Fibroblast of pulmonary artery (primary cell): ENCODE measurements at places on chromosomes 2 and 18.
A peak's percentile ranks its signal among the peaks of the same experiment; 100 is the strongest.

GRCh38 chr2:222242532-222242931, 56.3 kb downstream of the PAX3 start:
- DNase-seq, result no peak

DNA sequence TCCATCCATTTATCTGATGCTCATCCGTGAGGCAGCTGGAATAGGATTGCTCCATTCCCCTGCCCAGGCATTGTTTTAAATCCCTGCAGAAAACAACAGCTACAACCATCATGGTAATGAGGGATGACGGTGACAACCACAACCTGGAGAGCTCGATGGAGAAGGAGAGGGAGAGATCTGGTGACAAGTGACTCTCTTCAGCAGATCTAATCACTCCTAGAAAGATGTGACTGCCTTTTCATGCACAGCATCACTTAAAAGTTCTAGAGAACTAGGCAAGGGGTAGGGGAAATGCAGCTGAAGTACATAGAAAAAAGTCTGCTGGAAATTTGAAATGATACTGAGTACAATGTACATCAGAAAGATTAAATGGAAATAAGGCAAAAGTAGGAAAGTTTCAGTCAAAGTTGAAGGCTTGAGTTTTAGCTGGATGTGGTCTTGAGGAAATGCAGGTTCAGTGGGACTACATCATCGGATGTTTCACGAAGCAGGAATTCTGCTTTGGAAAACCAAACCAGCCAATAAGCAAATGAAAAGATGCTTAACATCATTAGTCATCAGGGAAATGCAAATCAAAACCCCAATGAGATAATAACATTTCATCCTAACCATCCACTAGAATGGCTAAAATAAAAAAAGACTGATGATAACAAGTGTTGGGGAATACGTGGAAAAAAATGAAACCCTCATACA, 6.8 kb upstream of the ARHGAP25 start:
- DNase-seq, result peak; percentile 24

DNA sequence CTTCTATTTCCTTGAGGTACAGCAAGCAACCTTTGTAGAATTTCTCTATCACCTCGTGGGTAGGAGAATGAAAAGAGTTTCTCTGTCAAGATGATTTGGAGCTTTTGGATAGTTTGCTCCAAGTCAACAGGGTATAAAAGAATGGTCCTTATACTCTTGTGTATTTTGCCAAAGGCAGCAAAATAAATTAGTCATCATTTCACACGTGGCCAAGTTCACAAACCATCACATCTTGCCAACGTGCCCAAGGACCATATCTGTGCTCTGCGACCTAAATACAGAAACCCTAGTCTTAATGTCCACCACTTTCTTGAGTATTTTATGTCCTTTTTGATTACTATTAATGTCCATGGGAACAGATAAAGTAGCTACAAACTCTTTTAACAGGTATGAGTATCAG, 262.9 kb downstream of the AFF3 start:
- no peak for DNase-seq

DNA sequence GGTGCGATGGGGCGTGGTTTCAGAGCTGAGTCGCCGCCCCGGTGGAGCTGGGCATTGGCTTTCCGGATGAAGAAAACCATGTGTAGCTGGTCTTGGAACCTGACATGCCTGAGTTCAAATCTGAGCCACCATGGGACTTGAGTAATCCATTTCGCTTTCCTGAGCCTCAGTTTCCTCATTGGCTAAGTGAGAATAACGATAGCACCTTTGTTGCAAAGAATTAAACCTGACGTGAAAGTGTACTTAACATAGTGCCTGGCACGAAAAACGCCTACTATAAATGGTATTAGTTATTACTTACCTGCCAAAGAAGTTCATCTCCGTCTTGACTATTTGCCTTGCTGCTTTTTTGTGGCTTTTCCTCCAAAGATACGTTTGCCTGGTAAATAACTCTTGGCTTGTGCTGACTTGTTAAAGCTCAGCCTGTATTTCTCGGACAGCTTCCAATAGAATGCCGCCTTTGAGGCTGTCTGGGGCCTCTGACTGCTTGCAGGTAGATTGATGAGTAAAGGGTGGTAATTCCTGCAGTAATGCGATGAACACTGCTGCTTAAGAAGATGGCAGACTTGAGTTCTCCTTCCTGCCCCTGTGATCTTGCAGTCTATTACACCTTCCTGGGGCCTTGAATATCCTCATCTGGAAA, 1.3 kb downstream of the CDCA7 start:
- peak; percentile 6 for DNase-seq

DNA sequence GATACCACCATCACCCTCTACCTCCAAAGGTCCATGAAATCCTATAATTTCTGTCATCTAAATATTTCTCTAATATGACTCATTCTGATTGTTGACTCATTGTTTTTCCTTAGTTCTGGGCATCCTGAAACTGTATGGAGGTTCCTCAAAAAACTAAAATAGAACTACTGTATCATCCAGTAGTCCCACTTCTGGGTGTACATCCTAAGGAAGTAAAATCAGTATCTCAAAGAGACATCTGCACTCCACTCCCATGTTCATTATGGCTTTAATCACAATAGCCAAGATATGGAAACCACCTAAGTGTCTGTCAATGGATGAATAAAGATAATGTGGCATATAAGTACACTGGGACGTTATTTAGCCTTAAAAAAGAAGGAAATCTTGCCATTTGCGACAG, 125.8 kb upstream of the MYO3B start:
- DNase-seq, result peak; percentile 22

- no peak for DNase-seq
These were observed 116.1 kb downstream of the CYP26B1 start for GRCh38 chr2:72031346-72032110.

DNA sequence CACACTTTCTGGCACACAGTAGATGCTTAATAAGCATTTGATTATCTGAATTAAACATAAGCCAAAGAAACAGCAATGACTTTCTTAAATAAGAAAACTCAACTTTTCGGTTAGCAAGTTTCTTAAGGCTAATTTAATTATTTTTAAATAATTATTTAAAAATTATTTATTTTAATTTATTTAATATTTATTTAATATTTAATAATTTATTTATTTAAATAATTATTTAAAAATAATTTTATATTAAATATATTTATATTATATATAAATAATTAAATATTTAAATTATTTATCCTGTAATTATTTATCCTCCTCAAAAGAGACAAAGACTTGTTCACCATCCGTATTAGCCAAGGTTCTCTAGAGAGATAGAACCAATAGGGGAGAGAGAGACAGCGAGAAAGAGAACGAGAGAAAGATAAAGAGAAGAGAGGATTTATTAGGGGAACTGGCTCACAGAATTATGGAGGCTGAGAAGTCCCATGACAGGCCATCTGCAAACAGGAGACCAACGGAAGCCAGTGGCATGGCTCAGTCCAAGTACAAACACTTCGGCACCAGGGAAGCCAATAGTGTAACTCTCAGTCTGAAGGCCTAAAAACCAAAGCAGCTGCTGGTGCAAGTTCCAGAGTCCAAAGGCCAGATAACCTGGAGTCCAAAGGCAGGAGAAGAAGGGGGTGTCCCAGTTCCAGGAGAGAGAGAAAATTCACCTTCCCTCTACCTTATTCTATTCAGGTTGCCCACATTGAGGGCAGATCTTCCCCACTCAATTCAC, 125.3 kb downstream of the METTL8 start:
- DNase-seq, result no peak

- DNase-seq, result no peak
These were observed 82.7 kb downstream of the DOCK10 start for GRCh38 chr2:224959556-224959955.

DNA sequence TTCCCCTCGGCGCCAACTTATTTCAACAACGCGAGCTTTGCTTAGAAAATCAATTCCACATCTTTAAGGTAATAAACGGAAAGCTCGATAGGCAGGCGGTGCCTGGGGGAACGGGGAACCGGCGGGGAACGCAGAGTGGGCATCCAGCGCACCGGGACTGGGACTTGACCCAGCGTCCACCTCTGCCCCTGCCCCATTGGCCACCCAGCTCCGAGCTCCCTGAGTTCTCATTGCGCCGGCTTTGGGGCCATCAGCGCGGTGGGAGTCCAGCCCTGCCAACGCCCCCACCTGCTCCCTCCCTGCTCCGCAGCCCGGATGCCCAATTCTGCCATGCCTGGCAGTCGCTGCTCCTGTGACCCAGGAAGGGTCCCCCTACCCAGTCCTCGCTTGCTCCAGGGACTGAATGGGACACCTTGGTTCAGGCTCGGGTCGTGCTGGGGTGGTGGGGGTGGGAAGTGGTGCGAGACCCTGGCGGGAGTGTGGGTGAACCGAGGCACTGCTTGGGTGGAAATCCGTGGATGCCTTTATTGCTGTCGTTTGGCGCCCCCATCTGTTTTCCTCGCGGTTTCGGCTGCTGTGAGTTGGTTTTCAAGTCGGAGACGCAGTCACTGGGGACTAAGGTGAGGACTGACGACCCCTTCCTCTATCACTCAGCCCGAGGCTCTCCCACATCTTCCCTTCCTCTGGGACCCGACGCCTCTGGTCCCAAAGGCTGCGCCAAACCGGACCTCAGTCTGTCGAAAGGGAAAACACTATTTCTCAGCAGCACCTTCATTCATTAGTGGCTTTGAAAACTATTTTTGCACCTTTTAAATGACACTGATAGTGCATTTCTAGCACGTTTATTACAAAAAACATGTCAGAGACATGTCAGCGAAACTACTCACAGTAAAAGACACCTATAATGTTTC, 2.4 kb upstream of the EVX2 start:
- DNase-seq, result peak; percentile 37

- no peak for DNase-seq
These were observed 137.4 kb upstream of the FBXO11 start for GRCh38 chr2:48043746-48044145.

- DNase-seq, result no peak
These were observed 19.7 kb downstream of the CYP1B1 start for GRCh38 chr2:38056216-38056615.

DNA sequence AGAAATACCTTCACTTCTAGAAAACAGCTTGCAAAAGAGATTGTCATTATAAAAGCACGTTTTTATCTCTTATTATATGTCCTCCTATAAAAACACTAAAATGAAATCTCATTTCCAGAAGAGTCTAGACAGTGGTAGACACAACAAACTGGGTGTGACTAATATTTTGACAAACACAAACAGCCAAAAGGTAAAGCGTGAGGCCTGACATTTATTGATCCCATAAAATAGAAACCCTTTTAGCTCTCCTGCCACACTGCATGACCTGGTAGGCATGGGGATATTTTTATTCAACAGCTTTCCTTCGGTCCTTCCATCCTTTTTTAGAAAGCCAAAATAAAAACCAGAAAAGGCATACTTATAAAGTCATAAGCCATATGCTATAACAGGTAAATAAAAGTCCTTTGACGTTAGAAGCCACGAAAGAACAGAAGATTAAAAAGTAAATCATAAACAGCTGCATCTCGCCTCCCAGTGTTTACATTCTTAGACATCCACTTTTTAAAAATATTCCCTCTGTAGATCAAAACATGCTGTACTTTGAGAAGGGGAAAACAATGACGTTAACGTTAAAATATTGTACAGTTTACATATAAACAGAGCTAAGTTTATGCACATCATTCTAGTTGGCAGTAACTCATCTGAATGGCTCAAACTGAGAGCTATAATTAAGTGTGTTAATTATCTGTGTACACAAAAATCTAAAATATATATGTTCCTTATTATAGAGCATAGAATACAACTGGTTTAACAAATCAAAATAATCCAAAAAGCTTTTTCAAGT, 44.6 kb downstream of the IRS1 start:
- peak; percentile 31 for DNase-seq

DNA sequence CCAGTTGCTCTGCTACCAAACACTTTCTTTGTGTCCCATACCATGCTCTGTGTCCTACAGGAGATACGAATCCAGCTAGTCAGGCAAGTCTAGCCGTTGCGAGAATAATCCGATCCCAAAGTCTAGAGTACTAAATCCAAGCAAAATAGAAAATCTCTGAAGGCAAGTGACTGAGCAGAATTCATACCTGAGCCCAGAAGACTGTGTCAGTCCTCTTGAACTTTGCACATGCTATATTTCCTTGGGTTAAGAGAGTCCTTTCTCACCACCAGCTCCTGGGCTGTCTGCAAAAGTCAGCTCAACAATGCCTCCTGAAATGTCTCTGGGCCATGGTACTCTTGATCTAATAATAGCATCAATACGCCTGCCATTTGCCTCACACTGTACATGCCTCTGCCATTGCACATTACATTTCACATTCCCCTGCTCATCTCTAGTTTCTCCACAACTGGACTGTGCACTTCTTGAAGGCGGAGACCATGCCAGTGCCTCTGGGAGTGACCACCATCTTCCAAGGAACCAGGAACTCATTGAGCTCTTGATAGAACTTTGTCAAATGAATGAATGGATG, 265.8 kb upstream of the ID2 start:
- no peak for DNase-seq

DNA sequence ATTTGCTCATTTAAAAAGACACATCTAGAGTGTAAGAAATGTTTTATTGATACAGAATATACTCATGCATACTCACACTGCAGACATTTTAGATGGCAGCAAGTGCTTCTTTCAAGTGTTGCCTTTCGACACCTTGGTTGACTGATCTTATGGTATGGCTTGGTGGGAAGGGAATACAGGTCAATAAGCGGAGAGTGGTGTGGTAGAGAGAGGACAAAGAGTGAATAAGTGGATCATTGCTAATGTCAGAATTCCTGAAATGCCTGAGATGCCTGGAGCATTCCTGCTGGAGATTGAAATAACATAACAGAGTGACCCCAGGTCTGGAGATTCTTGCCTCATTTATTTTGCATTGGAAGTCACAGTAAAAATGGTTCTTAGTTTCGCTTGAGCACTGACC, 76.7 kb downstream of the RND3 start:
- peak; percentile 71 for DNase-seq

DNA sequence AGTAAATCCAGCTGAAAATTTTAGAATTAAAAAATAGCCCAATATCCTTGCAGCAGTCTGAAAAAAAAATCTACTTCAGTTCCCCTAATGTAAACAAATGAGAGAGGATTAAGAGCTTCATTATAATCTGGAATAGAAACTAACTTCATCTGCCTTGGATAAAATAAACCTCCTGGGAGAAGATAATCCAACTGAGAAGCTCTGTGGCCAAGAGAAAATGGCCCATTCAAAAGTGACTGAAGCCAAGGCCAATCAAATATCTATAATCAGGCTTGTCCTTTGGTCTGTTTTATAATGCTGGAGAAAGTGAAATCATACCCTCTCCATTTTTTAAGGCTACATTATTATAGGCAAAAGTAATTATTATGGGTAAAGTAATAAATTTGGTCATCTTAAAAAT, 110.0 kb downstream of the NEB start:
- DNase-seq, result no peak

DNA sequence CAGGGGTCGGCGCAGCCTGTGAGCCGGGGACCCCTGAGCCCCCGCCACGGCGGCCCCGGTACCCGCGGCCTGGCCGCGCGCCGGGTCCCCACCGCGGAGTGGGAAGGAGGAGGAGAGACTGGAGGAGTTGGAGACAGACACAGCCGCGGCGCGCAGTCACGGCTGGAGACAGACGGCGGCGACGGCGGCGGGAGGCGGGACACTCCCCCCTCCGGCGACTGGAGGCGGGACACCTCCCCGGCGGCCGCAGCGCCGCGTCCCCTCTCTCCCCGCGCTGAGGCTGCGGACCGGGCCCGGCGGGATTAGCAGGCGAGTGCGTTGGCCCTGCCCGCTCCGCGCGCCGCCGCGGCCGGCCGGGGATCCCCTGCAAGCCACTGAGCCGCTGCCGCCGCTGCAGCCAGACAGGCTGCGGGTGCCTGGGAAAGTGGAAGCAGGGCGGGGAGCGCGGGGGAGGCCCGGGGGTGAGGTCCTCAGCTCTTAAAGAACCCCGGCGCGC, 1.0 kb upstream of the LDLRAD4 start:
- peak; percentile 10 for DNase-seq
